ENCODE measurements at places on chromosomes 16 and 17. TPM values are rescaled to one million over a fixed set of nuclear protein-coding genes. Genes with fewer than 3 reads are reported as not detected.

- peaks cover 15% of the 10 kb centered on the region for H3K36me3 ChIP-seq
- H3K4me3 ChIP-seq: no peak overlapping the region
- no peak overlapping the region for H3K27ac ChIP-seq
Measured at GRCh38 chr17:42305543-42306384, 17.5 kb downstream of the STAT5A start.

DNA sequence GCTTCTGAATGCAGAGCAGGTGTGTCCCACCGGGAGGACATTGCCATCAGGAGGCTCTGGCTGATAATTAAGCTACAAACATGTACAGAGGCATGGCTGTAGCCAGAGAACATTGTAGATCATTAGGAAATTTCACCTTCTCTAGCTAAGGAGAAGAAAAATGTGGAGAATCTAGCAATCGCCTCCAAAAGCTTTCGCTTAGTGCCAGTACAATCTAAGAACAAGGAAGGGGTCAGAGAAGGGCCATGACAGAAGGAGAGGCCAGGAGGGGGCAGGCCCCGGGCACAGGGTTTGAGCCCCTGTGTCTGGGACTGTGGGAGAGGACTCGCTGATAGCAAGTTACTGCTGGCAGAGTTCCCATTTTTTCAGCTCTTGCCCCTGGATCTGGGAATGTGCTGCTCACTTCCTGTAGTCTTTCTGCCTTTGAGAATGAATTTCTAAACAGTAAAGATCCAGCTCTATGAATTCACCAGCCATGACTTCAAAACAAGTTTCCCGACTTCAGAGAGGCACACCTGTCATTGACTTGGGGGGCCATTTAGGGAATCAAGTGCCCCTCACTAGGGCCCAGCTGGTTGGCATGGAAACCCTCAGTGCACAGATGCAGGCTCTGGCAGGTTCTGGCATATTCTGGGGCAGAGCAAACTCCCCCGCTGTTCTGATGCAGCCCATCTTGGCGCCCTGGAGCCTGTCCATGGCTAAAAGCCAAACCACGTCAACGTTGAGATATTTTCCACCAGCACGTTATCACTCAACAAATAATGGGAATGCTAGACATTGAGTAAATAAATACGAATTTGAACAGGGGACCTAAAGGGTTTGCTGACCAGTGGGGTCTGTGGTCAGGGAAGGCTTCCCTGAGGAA is 59.5 kb upstream of the CACNG4 start:
- H3K36me3 ChIP-seq: no peaks in the 10 kb centered on the region
- H3K4me1 ChIP-seq: peaks cover 3% of the 10 kb centered on the region
- H3K4me3 ChIP-seq: no peak overlapping the region
- H3K27ac ChIP-seq: no peak overlapping the region
- H3K27me3 ChIP-seq: peaks cover 4% of the 10 kb centered on the region

DNA sequence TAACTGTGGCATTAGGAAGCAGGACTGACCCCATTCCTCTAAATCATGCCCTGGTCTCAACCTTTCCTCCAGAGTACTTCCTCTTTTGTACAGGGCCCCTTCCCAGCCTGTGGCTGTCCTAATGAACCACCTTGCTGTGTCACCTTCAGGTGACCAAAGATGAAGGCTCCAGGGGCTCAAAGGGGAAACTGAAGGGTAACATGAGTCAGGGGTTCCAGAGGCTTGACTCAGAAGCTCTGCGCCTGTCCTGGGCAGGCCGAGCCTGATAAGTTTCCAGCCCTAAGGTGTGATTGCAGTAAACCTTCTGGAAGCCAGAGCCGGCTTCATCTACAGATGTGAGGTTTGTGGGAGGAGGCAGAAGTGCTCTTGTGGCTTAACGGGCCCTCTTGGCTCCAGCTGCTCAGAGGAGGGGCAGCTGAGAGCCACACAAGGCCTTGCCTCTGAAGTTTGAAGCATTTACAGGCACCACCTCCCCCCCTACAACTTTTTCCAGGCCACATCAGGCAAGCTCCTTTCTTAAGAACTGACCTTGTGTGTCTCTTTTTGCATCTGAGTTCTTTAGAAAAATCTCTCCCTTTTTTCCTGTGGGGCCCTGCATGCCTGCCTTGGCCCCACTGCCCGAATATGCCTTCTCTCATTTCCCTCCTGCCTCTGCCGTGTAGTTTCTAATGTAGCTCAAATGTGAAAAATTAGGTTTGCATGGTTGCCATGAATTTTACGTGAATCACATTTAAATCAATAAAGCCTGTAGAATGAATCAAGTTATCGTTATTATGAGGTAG is 149.9 kb downstream of the CLEC16A start:
- H3K27ac ChIP-seq: peak overlapping the region; percentile 45
- H3K4me3 ChIP-seq: no peak overlapping the region
- no peak for DNase-seq
- peaks cover 3% of the 10 kb centered on the region for H3K36me3 ChIP-seq
- H3K27me3 ChIP-seq: no peaks in the 10 kb centered on the region

DNA sequence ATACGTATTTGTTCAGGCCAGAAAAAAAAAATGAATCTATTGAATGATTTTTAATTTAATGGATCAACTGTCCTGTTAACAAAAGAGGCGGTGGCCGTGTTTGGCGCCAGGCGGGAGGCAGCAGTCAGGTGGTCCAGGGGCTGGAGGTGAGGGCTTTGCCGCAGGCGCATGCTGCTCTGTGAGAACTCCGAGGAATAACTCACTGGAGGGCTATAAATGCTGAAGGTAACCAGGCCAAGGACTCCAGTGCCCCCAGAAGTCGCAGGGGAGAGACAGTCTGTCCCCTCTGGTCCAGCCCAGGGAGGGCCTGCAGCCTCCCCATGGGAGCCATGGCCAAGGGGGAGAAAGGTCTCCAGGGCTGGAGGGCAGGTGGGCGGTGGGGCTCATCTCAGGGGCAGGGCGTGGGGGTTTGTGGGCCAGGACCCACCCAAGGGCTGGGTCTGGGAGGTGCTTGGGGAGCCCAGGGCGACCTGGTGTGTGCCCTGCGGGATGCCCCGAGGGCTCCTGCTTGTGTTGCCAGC is 7.1 kb upstream of the BAHCC1 start:
- H3K4me1 ChIP-seq: no peaks in the 10 kb centered on the region
- H3K4me3 ChIP-seq: no peak overlapping the region
- H3K27me3 ChIP-seq: peaks cover 92% of the 10 kb centered on the region
- DNase-seq: no peak
- H3K36me3 ChIP-seq: no peaks in the 10 kb centered on the region

Gene TBC1D26
- not detected for total RNA-seq

- no peak overlapping the region for H3K4me3 ChIP-seq
- H3K36me3 ChIP-seq: no peaks in the 10 kb centered on the region
- no peaks in the 10 kb centered on the region for H3K4me1 ChIP-seq
Measured at GRCh38 chr17:4124999-4125398, 17.8 kb downstream of the ZZEF1 start.

GRCh38 chr17:37301288-37301687 is 74.5 kb upstream of the C17orf78 start:
- H3K27ac ChIP-seq: no peak overlapping the region
- peaks cover 2% of the 10 kb centered on the region for H3K36me3 ChIP-seq
- H3K27me3 ChIP-seq: no peaks in the 10 kb centered on the region

GRCh38 chr17:64326420-64327054 is 63.5 kb upstream of the TEX2 start:
- peaks cover 23% of the 10 kb centered on the region for H3K4me1 ChIP-seq
- DNase-seq: no peak
- H3K27ac ChIP-seq: peak overlapping the region; percentile 38
- peaks cover 17% of the 10 kb centered on the region for H3K36me3 ChIP-seq

GRCh38 chr17:29617125-29617480 is 5.6 kb downstream of the CORO6 start:
- H3K4me3 ChIP-seq: peak overlapping the region; percentile 57
- peak; percentile 86 for DNase-seq
- peaks cover 30% of the 10 kb centered on the region for H3K4me1 ChIP-seq
- peaks cover 9% of the 10 kb centered on the region for H3K27me3 ChIP-seq

DNA sequence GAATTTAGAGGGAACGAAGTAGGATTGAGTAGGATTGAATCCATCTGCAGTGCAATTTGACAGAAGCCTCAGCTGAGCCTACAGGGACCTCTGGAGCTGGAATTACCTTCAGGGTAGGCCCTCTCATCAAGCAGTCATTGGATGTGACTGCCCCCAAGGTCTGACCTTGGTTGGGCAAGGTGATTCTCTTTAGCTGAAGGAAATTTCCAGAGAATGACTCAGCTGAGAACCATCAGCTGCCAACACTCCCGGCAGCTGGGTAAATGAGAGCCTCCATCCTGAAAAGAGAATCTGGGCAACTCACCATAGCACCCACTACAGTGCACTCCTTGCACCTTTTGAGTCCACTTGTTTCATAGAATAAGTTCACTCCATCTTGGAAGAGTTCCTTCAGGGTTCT is 113.5 kb upstream of the MED13 start:
- H3K4me1 ChIP-seq: no peaks in the 10 kb centered on the region
- no peak overlapping the region for H3K27ac ChIP-seq
- H3K36me3 ChIP-seq: no peaks in the 10 kb centered on the region
- DNase-seq: no peak

GRCh38 chr16:12519986-12520385 is 283.7 kb downstream of the CPPED1 start:
- no peak overlapping the region for H3K4me3 ChIP-seq
- no peak overlapping the region for H3K27ac ChIP-seq
- H3K4me1 ChIP-seq: no peaks in the 10 kb centered on the region
- H3K36me3 ChIP-seq: no peaks in the 10 kb centered on the region

Gene HS3ST3A1
- total RNA-seq: not detected

DNA sequence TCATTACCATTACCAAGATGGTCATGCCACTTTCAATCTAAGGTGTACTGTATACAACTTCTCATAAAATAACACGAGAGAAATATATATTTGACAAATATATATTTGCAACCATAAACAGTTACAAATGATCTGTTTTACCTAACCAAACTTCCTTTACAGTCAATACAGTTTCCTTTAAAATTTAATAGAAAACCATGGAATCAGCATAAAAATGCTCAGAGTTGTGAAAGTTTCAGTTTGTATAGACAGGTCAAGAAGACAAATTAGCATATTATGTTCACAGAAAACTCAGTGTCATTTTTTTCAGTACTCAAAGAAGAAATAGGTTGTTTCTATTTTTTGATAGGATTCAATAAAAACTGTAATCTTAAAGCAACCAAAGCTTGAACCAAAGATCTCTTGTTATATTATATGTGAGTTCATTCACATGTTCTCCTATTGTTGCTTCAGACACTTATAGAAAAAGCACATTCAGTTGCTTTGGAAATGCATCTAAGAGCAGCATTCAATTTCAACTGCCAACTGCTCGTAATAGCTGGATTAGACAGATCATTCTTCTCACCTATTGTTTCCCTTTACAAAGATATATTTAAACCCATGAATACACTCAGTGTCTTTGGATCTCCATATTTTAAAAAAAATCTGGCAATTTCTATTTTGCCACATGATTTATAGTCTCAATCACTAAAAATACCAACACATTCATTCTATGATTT is 15.1 kb downstream of the SSH2 start:
- no peaks in the 10 kb centered on the region for H3K27me3 ChIP-seq
- no peak overlapping the region for H3K4me3 ChIP-seq
- no peaks in the 10 kb centered on the region for H3K36me3 ChIP-seq
- no peak overlapping the region for H3K27ac ChIP-seq

GRCh38 chr17:81461607-81462500 is 50.7 kb downstream of the ACTG1 start:
- no peaks in the 10 kb centered on the region for H3K36me3 ChIP-seq
- H3K4me3 ChIP-seq: no peak overlapping the region
- no peaks in the 10 kb centered on the region for H3K4me1 ChIP-seq
- DNase-seq: no peak
- no peak overlapping the region for H3K27ac ChIP-seq

DNA sequence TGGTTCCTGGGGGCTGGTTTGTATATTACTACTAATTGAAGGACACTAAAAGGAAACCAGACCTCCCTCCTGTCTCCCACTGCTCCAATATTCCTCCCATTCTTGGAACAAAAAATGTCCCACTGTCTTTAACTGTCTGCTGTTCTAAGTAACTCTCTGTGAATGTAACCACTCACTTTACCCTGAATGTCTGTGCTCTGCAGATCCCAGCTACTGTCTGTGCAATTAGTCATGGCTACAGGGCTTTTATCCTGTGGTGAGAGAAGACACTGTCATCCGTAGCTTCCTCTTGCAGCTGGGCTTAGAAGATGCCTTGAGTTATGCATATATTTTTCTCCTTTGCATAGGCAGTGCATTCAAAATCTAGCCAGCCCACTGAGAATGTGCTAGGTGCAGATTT is 853.8 kb downstream of the CDH8 start:
- no peaks in the 10 kb centered on the region for H3K36me3 ChIP-seq
- DNase-seq: no peak
- H3K4me3 ChIP-seq: no peak overlapping the region
- no peaks in the 10 kb centered on the region for H3K27me3 ChIP-seq
- H3K27ac ChIP-seq: no peak overlapping the region
- no peaks in the 10 kb centered on the region for H3K4me1 ChIP-seq

Gene AOC2
- total RNA-seq: 2.8 TPM

GRCh38 chr16:67433131-67433719 is 2.3 kb downstream of the HSD11B2 start:
- DNase-seq: no peak
- H3K27me3 ChIP-seq: peaks cover 39% of the 10 kb centered on the region
- no peak overlapping the region for H3K27ac ChIP-seq
- peaks cover 18% of the 10 kb centered on the region for H3K4me1 ChIP-seq
- H3K4me3 ChIP-seq: no peak overlapping the region
- no peaks in the 10 kb centered on the region for H3K36me3 ChIP-seq

DNA sequence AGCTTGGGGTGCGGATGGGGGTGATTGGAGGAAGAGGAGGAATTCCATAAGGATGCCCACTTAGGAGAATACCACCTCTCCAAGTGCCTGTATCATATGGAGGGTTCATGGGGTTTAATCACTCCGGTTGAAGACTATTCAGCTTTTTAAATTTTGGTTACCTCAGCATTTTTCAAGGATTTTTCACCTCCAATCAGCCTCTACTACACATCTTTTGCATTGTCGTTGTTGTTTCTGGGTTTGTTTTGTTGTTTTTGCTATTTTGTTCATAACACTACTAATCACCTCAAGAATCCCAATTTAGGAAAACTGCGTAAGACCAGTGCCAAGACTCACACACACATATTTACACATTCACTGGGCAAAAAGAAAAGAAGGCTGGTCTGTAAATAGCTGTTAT is 619.5 kb upstream of the CDH5 start:
- no peaks in the 10 kb centered on the region for H3K36me3 ChIP-seq
- no peak overlapping the region for H3K27ac ChIP-seq
- H3K4me1 ChIP-seq: no peaks in the 10 kb centered on the region
- no peaks in the 10 kb centered on the region for H3K27me3 ChIP-seq
- H3K4me3 ChIP-seq: no peak overlapping the region
- no peak for DNase-seq

Gene KCNJ16
- not detected for total RNA-seq

Gene ZNF174
- 18.7 TPM for total RNA-seq

Gene TM4SF5
- total RNA-seq: not detected

Gene SLC13A2
- total RNA-seq: not detected

DNA sequence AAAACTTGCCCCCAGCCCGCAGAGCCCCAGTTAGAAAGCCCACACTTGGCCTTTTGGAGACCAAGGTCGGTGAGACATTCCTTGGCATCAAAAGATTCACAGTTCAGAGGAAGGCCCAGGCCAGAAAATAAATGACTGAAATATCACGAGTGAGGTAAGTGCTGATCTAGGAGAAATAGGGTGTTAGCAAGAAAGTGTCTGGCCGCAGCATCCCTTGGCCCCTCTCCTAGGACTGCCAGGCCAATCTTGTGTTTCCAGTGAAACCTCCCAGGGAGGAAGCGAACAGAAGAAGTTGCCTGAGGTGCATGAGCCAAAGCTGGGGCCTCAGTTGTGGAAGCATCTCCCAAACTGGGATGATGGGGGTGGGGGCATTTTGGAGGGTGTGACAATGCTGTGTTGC is 22.5 kb upstream of the NSMCE1 start:
- no peak overlapping the region for H3K27ac ChIP-seq
- peaks cover 14% of the 10 kb centered on the region for H3K4me1 ChIP-seq
- no peaks in the 10 kb centered on the region for H3K27me3 ChIP-seq
- no peak overlapping the region for H3K4me3 ChIP-seq
- no peak for DNase-seq

Gene ABAT
- total RNA-seq: 8.3 TPM
